ENCODE measurements at places on chromosomes 12 and 14.
A peak's percentile ranks its signal among the peaks of the same experiment; 100 is the strongest.

- DNase-seq: no peak
These were observed 81.9 kb downstream of the PELI2 start for GRCh38 chr14:56199982-56200577.

- DNase-seq: no peak
These were observed 133.8 kb downstream of the TTC6 start for GRCh38 chr14:37729218-37729617.

GRCh38 chr12:99200711-99201384, 446.7 kb upstream of the GARIN6 start:
- DNase-seq: no peak

DNA sequence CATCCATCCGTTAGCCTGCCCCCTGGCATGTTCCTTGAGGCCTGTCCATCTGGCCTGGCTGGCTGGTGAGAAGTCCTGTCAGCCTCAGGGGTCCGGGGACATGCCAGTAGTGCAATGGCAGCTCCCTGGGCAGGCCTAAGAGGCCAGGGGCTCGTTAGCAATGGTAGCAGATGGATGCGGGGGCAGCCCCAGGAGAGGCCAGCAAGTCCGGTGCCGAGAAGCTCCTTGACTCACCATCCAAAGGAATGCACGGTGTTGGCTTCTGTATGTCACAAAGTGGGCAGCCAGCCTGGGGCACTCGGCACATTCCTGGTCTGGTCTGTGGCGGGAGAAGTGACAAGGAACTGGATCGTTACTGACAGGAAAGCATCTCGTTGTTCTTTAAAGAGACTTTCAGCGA, 319.9 kb downstream of the CACNA1C start:
- no peak for DNase-seq

GRCh38 chr12:92764831-92765230, 62.0 kb downstream of the PLEKHG7 start:
- DNase-seq: no peak

DNA sequence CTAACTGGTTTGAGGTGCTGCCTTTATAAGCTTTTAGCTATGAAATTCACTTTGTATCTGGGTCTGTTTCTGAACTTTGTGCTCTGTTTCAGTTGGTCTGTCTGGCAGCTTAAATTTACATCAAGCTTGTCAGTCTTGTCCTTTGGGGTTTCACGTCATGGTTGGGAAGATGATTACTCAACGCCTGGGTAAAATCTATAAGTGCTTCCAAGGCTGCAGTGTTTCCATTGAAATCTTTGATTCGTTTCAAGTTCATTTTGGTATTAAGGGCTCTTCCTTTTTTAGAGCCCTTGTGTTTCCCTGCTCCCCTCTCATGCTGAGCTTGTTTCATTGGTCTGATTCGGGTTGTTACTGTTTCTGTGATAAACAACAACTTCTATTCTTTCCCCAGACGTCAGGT, 58.2 kb downstream of the FBXW8 start:
- DNase-seq: no peak

DNA sequence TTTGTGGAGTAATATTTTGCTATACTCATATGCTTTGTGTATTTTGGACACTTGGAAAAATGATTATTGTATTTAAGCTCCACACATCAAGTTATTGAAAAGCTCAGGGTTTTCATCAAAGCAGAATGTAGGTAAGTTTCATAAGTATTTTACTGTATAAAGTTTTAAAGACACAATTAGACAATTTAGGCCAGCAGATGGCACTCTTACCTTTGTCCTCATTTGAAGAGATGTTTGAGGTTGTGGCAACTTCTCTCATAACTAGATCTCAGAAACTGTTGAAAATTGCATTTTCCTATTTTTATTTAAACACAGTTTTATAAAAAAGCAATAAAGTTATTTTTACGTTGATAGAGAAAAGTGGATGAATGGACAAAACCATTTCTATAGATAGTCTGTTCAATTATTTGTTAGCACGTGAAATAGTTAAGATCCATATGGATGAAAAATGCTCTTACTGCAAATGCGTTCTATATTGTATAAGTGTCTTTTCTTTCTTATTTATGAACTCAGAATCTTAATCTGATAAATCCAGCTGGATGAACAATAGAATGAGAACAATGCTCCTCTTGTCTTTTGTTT, 300.0 kb downstream of the AEBP2 start:
- no peak for DNase-seq

DNA sequence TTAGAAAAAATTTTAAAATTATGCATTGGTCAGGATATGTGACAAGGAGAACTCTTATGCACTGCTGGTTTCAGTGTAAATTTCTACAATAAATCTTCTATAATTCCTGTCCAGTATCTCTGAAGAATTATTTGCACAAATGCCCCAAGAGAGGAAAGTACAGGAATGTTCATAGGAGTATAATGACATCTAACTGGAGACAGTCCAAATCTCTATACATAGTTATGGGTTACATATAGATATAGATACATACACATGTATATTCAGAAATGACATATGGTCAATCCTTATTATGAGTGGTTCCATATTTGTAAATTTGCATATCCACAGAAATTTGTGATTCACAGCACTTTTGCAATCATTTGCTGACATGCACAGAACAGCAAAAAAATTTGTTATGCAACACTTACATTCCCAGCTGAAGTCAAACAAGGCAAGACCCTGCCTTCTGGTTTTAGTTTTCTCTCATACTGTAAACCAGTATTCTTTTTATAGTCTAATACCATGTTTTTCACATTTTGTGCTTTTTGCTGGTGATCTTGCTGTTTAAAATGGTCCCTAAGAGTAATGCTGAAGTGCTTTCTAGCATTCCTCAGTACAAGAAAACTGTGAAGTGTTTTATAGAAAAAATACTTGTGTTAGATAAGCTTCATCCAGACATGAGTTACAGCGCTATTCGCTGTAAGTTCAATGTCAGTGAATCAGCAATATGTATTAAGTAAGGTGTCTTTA, 103.8 kb downstream of the SLC16A7 start:
- no peak for DNase-seq

DNA sequence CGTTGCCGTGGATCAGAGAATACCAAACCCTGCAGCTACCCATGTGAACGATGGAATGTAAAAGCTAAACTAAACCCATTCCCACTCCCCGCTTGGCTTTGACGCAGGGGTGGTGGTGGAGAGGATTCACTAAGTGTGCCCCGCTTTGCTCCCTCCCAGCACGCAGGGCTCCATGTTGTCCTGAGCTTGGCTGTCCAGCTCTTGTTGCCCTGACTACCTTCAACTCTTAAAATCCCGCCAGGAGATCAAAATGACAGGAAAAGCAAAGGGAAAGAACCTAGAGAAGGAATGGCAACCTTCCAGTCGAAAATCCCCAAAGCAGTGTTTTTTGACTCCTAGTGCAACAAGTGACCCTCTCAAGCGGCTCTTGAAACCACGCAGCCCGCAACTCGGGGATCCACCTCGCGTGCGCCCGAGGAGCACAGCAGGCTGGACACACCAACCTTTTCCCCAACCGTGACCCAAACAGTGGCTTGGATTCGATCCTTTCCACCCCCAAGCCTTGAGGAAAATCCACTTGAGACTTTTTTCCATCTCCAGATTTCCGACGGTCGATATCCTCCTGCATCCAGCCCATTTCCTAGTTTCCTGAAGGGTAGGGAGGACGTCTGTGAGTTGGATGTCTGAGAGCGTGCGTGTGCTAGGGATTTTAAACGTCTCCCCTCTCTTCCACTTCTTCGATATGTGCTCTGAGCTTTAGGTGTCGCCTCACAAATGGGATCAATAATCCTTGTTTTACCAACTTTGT, 1.4 kb downstream of the SYT10 start:
- DNase-seq: no peak

DNA sequence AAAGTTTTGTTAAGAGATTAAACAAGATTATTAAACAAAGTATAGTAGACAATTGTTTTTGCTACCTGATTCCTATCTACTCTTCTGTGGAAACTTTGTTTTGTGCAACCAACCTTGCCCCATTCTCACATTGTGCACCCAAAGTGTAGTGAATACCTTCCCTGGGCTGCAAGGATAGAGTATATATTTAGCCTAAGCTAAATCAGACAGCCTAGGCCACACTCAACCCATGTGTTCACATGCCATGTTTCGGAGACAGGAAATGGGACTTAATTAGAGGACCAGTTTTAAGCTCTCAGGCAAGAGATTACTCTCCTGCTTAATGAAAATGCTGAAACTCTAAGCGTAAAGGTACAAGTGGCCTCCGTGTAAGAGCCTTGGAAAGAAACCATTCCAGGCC, 734.9 kb upstream of the USP15 start:
- DNase-seq: no peak

DNA sequence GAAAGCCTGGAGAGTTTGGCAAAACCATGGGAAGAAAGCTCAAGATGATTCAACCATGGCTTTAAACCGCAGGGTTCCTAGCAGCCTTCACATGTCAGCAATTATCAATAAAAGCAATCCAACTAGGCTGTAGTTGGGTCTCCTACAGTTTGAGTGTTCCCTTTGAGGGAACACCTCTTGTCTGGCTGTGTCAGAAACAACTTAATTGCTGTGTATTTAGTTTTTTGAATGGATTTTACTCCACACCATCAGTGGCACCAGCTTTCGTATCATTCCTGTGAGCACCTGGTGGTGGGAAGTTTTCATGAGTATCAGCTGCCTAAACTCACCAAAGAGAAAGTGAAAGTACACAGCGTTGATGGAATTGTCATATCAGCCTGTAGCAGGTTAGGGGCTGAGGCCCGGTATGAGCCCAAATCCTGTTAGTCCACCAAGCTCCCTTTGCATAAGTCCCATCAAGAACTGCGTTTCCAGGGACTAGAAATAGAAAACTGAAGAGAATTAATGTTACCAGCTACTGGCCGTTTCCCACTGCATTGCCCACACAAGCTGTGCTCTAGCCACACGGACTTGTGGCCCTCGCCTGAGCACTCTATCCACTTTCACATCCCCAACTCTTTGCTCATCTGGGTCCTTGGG, 10.9 kb upstream of the IL26 start:
- DNase-seq: peak; percentile 30

GRCh38 chr14:68111097-68111852, 291.7 kb downstream of the RAD51B start:
- DNase-seq: no peak

- DNase-seq: no peak
These were observed 8.8 kb upstream of the GPRC5D start for GRCh38 chr12:12960639-12961209.

GRCh38 chr12:91851741-91852477, 293.7 kb downstream of the BTG1 start:
- DNase-seq: no peak

- DNase-seq: no peak
These were observed 13.1 kb downstream of the KRT83 start for GRCh38 chr12:52307836-52308805.

- DNase-seq: no peak
These were observed 34.6 kb upstream of the ACSM4 start for GRCh38 chr12:7269273-7269672.

DNA sequence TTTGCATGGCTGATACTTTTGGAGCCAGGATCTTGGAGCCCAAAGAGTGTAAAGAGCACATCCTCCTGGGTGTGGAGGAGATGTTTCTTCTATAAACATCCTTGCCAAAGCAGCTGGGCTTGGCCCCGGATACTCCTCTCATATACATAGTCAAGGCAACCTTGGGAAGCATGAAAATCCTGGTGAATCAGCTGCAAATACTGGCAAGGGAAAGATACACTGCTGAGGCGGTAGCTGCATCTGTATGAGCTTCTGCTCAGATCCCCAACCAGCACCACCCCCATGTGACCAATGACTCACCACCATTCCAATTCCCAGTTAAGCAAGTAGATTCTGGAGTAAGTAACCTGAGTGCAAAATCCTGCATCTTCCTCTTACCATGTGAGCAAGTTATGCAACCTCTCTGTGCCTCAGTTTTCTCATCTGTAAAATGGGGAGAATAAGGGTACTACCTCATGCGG, 567.4 kb downstream of the MED13L start:
- no peak for DNase-seq

DNA sequence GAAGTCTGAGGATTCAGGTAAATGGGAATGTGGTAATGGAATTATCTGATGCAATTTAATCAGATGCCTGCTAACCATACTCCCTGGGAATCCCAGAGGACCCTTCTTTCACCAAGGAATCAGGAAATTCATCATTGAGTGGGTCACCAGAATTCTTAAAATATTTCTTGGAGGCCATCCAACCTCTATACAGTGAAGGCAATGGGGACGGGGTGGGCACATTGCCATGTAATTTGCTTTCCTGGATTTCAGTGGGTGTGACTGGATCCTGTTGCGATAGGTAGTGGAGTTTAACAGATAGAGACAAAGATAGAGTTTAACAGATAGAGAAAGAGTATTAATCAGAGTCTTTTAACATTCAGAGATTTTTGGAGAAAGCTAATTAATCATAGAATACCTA, 394.4 kb downstream of the DAD1 start:
- no peak for DNase-seq

Measured in CD4-positive, alpha-beta T cell treated with Interleukin-15 for 1 hour (primary cell).